GM12892 (cell line): ENCODE measurements at places on chromosomes 7 and 10.

DNA sequence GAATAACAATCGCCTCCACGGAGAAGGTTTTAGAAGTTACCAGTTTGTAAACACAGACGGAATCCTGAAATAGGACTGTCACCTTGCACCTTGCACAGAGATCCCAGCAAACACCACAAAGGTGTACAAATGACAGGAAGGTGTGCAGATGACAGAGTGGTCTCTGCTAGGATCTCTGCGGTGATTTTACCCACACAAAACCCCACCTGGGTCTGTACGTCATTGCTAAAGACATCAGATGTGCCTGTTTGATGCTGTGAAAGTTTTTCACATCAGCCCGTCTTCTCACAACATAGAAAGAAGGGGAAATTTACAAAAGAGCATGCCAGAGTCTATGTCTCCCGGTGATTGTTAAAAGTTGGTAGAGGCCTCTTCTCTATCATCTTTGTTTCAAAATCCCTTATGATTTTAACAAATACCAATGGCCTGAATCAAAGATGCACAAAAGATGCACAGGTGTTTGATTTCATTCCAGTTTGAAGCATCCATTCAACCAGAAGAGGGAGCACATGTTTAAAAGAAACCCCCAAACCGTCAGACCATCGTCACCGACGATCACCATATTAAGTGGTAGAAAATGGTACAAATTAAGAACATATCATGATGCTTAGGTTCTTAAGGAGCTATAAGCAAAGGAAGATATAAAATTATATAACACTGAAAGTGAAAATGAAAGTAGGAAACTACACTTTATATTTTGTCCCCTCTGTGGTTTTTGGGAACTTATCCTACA lies 576.5 kb downstream of the PTPRN2 start:
- DNase-seq: no peak

- DNase-seq: no peak
Observed at GRCh38 chr7:155576900-155577508, 30.6 kb upstream of the CNPY1 start.

GRCh38 chr10:73867126-73867807 lies 7.1 kb downstream of the CAMK2G start:
- no peak for DNase-seq

DNA sequence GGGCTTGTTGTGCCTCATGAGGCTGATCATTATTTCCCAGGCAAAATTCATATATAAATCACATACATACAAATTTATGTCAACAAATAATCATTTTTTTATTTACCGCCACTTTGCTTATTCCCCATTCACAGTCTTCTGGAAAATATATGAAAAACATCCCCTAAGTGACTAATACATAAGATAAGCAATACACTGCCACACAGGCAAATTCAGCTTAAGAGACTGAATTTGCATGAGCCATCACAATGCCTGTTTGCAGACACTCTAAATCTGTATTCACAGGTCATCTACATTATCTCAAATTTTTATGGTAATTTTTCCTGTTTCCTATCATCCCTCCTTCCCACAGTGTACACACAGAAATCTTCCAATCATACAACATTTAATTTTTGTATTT lies 13.2 kb downstream of the OSBPL3 start:
- DNase-seq: no peak

DNA sequence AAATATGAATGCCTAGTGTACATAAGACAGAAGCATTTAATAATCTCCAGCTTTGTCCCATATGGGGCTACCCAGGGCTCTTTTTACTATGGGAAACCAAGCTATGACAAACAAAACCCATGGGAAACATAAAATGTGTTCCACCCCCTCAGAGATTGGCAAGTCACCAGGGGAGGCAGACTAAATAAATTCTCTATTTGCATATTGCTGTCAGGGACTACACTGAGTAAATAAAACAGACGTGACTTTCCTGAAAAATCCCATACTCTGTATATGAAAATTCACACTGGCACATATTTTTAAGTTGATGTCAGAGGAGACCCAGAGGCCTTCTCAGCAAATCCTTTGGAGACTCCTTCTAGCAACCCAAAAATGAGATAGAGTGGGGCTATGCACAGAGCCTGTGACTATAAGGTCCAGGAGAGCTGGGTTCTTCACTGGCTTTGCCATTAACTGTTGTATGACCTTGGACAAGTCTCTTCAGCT lies 44.0 kb upstream of the HPSE2 start:
- no peak for DNase-seq

GRCh38 chr7:73890555-73891147 lies 29.7 kb downstream of the TMEM270 start:
- no peak for DNase-seq

DNA sequence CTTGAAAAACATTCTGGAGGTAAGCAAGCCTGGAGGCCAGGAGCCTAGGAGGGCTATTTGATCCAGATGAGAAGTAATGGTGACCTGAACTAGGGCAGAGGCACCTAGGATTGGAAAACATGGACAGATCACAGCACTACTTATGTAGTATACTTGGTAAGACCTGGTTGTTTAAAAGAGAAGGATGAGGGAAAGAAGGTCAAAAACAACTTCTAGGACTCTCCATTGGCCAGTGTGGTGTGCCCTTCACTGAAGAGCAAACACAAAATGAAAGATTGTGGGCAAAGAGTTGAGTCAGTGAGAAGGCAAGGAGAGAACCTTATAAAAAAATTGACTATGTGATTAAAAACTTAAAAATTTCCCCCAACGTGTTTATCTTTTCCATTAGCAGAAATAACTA lies 14.3 kb downstream of the ANKRD1 start:
- no peak for DNase-seq

DNA sequence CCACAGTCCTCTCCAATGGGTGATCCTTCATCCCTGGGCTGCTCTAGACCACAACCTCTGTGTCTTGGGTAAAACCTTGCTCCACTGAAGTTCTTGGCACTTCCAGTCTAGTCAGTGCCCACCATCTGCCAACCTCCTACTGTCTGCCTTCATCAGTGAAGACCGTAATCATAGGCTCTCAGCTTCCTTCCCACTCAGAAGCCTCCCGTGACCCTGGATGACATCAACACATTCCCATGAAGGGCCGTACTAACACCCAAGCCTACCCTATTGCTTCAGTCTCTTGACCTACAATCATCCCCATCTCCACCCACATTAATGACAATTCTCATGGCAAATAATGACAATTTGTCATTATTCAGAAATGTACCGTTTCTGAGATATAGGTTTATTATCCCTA lies 27.6 kb upstream of the GARS1 start:
- no peak for DNase-seq

DNA sequence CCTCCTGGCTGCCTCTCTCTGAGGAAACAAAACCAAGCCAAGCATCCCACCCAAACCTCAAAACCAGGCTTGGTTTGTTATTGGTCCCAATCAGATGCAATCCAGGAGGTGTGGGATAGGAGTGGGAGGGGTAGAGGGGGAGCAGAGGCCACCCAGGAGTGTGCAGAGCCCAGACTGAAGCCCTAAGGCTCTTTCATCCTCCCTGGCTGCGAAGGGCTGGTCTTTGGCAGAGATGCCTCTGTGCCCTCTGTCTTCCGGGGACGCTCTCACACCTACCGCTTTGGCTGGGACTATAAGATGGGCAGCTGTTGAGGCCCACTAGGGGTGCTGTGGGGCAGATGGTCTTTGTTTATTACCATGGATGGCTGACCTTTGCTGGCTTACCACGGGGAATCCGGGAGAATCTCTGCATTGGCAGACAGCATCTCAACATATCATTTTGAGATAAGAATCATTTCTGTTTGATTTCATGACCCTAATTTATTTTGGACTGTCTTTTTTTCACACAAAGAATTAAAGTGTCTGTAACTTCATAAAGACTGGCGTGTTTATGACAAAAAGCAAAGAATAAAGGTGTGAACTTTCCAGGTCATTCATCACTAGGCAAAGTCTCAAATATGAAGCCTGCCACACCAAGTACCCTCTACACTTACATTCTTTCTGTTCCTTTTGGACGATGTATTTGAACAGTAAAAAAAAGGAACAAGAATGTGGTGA lies 6.5 kb upstream of the DENND2A start:
- peak; percentile 47 for DNase-seq

DNA sequence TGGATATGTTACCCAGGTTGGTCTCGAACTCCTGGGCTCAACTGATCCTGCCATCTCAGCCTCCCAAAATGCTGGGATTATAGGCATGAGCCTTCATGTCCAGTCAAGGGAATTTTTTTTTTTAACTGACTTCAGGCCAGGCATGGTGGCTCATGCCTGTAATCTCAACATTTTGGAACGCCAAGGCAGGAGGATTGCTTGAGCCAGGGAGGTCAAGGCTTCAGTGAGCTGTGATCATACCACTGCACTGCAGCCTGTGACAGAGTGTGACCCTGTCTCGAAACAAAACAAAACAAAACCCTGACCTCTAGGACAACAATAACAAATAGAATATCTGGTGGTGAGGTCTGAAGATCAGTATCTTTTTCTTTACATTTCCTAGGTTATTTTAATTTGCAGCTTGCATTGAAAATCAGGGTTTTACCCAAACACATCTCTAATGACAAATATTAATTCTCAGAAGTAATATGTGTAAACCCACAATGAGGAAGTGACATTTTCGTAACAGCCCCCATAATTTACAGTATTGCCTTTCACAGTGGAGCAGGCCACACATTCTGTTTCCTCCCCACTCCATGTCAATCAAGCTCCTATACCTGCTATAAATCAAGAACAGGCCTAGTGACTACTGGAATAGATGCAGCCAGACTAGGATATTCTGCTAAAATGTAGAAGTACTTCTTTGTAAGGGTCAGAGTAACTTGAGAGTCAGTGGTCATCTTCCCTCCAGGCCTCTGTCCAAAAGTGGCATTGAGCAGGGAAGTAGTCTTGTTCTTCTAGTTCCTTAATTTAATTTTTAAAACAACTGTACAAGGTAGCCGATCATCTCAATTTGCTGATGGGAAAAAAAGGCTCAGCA lies 43.3 kb upstream of the ECHDC3 start:
- DNase-seq: peak; percentile 48

DNA sequence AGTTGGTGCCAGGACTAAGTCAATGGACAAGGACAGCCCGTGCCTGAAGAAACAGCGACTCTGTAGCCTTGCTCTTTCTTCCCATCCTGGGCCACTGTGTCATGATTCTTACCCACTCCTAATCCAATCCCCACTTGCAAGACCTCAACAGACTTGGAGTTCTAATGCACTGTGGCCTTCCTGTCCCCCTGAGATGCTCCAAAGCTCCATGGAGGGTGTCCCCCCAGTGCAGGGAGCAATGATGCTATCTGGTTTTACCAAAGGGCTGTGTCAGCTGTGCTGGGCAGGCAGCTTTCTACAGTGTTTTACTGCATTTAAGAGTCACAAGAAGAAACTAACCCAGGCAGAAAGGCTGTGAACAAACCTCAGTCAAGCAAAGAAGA lies 108.1 kb downstream of the PRKAG2 start:
- DNase-seq: no peak

GRCh38 chr7:151142686-151143040 lies 24.8 kb downstream of the GBX1 start:
- DNase-seq: no peak

DNA sequence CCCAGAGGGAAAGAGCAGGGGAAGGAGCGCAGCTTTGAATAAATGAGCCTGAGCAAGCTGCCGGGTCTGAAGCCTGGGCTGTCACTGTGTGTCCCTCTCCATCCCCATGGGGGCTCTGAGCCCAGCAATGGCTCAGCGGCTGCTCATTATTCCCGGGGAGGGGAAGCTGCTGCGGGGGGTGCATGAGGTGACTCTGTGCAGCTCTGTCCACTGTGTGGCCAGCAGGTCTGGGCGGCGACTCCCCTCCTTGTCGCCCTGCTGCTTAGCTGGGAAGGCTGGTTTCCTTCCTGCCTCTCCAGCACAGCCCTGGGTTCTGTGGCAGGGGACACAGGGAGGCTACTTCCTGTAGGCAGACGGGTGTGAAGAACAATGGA lies 234.2 kb downstream of the PRPF18 start:
- DNase-seq: no peak

GRCh38 chr7:95986178-95986764 lies 213.9 kb downstream of the DYNC1I1 start:
- no peak for DNase-seq

- no peak for DNase-seq
Observed at GRCh38 chr10:70296406-70296899, 12.6 kb upstream of the NPFFR1 start.

DNA sequence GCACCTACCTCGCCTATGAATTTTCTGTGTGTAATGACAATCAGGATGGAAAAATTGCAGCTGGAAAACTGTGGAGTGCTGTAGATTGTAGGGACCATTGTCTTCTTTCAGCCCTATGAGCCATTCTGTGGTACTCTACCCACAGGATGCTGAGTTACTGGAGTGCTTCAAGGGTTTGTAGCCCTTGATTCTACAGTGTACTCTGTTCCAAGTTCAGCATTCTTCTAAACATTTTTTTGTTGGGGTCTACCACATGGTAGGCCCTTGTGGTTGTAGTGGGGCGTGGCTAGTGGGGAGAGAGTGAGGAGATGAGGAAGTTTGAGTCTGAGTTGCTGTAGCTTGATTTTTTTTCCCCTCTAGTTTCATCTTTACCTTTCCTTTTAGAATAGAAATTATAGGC lies 33.5 kb downstream of the REEP3 start:
- peak; percentile 13 for DNase-seq

- DNase-seq: no peak
Observed at GRCh38 chr10:110433740-110434139, 64.0 kb upstream of the DUSP5 start.

DNA sequence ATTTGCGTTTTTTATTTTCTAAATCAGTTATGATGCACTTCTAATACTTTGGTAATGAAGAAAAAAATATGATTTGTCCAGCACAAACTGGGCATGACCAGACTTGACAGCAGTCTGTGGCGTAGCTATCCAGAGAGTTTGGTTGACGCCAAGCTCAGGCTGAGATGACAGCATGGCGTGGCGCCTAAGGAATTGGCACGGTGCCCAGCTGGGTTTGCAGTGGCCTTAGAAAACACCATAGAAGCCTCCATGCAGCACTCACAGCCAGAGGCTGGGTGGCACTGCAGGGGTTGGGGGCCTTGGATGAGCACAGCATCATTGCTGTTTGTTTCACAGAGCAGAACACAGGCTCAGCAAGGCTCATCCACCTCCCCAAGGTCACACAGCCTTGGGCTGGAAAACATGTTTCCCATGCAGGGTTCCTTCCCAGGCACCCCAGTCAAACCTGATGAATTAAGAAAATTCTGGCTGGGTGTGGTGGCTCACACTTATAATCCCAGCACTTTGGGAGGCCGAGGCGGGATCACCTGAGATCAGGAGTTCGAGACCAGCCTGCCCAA lies 88.9 kb downstream of the GTF2IRD1 start:
- no peak for DNase-seq

DNA sequence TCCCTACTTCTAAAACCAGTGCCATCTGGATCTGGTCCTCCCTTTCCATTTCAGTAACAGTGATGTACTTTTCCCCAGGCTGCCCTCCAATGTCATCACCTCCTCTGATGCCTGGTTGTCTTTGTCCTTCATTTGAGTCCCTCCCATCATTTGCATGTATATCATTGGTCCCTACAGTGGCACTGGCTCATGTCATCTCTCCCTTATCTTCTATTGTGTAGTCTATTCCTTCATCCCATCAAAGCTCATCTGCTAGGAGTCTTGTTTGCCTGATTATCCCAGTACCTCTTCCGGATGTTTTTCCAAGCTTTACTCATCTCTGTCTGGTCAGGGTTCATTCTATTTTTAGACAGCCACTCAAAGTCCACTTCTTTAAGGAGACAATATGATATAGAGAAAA lies 292.9 kb upstream of the BMPER start:
- no peak for DNase-seq
